ENCODE measurements at places on chromosomes 1 and 21.

DNA sequence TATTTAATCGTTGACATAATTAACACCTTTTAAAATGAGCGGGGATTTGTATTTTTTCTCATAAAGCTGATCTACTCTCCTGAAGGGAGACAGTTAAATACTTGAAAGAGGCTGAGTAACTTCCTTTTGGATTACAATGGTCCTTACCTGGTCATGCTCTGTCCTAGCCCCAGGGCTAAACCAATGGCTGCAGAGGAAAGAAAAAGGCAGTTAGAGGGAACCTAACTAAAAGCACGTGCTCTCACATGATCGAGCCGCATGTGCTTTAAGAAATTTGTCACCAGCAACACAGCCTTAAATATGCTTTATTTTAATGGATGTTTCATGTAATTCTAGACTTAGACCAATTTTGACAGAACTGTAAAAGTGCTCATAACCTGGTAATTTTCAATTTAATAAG lies 132.7 kb downstream of the GPATCH2 start:
- H3K27ac ChIP-seq = no peak overlapping the region
- H3K36me3 ChIP-seq = no peaks in the 10 kb centered on the region
- H3K4me3 ChIP-seq = no peak overlapping the region
- no peaks in the 10 kb centered on the region for H3K27me3 ChIP-seq
- H3K4me1 ChIP-seq = no peaks in the 10 kb centered on the region

GRCh38 chr1:226063977-226064815 lies 1.7 kb downstream of the H3-3A start:
- H3K4me1 ChIP-seq = peaks cover 47% of the 10 kb centered on the region
- H3K27ac ChIP-seq = peak overlapping the region; percentile 100
- H3K36me3 ChIP-seq = peaks cover 56% of the 10 kb centered on the region
- peak overlapping the region; percentile 100 for H3K4me3 ChIP-seq
- no peaks in the 10 kb centered on the region for H3K27me3 ChIP-seq

- no peaks in the 10 kb centered on the region for H3K36me3 ChIP-seq
- H3K27me3 ChIP-seq = peaks cover 4% of the 10 kb centered on the region
- no peak overlapping the region for H3K4me3 ChIP-seq
These were observed 95.3 kb downstream of the ADSS2 start for GRCh38 chr1:244356376-244356775.

- H3K27me3 ChIP-seq = peaks cover 6% of the 10 kb centered on the region
- peak overlapping the region; percentile 78 for H3K27ac ChIP-seq
- H3K36me3 ChIP-seq = no peaks in the 10 kb centered on the region
- no peak for DNase-seq
- peak overlapping the region; percentile 46 for H3K4me3 ChIP-seq
These were observed 117.4 kb upstream of the ATP1A1 start for GRCh38 chr1:116255486-116256285.

DNA sequence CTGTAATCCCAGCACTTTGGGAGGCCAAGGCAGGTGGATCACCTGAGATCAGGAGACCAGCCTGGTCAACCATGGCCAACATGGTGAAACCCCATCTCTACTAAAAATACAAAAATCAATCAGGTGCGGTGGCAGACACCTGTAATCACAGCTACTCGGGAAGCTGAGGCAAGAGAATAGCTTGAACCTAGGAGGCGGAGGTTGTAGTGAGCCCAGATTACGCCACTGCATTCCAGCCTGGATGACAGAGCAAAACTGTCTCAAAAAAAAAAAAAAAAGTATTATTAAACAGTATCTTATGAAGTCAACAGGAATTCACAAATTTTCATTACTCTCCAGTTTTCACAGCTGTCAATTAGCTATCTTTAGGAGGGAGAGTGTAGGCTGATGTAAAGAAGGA lies 3.8 kb downstream of the ACBD6 start:
- no peak for DNase-seq
- H3K4me3 ChIP-seq = no peak overlapping the region
- no peak overlapping the region for H3K27ac ChIP-seq
- H3K4me1 ChIP-seq = peaks cover 37% of the 10 kb centered on the region

DNA sequence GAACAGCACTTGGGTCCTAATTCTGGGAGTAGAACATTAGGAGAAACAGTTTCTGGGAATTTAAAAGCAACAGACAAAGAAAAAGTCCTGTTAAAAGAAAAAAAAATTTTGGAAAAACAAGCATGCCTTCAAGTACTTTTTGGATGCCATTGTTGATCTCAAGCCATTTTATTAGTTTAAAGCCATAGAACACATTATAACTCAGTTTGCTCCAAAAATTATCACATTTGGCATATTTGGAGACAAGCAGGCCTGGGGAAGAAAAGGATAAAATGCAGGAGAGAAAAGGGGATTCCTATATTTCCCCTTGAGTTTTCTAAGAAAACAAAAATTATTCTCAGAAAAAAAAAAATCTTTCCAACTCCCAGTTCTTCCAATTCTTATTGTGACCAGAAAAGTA lies 146.8 kb downstream of the TENT5C start:
- no peak overlapping the region for H3K4me3 ChIP-seq
- no peak overlapping the region for H3K27ac ChIP-seq
- H3K27me3 ChIP-seq = peaks cover 15% of the 10 kb centered on the region
- DNase-seq = no peak

- peaks cover 17% of the 10 kb centered on the region for H3K27me3 ChIP-seq
- H3K4me1 ChIP-seq = peaks cover 67% of the 10 kb centered on the region
- H3K27ac ChIP-seq = peak overlapping the region; percentile 85
- no peaks in the 10 kb centered on the region for H3K36me3 ChIP-seq
- DNase-seq = no peak
These were observed 56.9 kb upstream of the ATP2B4 start for GRCh38 chr1:203569490-203570318.

GRCh38 chr1:241598249-241598648 lies 41.9 kb downstream of the CHML start:
- H3K27ac ChIP-seq = no peak overlapping the region
- DNase-seq = no peak
- no peak overlapping the region for H3K4me3 ChIP-seq
- no peaks in the 10 kb centered on the region for H3K27me3 ChIP-seq
- H3K36me3 ChIP-seq = peaks cover 54% of the 10 kb centered on the region

- H3K27ac ChIP-seq = no peak overlapping the region
- no peaks in the 10 kb centered on the region for H3K27me3 ChIP-seq
- no peaks in the 10 kb centered on the region for H3K4me1 ChIP-seq
- DNase-seq = no peak
These were observed 44.8 kb downstream of the NRDC start for GRCh38 chr1:51833700-51834099.

DNA sequence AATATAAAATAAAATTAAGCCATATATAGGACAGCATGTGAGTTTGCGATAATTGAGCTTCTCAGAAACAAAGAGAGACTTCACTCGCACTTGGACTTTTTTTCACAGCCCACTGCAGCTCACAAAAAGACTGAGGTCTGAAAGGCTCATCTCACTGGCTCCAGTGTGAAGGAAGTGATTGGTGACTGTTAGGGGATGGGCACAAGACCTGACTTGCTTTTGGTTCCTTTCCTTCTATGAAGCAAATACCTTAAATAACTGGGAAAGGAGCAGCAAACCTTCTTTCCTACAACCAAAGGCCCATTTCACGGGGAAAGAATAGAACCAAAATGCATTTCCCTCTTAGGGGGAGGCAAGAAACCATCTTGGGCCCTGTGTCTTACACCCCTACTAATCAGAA lies 13.1 kb upstream of the TTLL7 start:
- no peaks in the 10 kb centered on the region for H3K36me3 ChIP-seq
- no peak overlapping the region for H3K27ac ChIP-seq
- no peak overlapping the region for H3K4me3 ChIP-seq
- peaks cover 7% of the 10 kb centered on the region for H3K27me3 ChIP-seq
- H3K4me1 ChIP-seq = peaks cover 5% of the 10 kb centered on the region

DNA sequence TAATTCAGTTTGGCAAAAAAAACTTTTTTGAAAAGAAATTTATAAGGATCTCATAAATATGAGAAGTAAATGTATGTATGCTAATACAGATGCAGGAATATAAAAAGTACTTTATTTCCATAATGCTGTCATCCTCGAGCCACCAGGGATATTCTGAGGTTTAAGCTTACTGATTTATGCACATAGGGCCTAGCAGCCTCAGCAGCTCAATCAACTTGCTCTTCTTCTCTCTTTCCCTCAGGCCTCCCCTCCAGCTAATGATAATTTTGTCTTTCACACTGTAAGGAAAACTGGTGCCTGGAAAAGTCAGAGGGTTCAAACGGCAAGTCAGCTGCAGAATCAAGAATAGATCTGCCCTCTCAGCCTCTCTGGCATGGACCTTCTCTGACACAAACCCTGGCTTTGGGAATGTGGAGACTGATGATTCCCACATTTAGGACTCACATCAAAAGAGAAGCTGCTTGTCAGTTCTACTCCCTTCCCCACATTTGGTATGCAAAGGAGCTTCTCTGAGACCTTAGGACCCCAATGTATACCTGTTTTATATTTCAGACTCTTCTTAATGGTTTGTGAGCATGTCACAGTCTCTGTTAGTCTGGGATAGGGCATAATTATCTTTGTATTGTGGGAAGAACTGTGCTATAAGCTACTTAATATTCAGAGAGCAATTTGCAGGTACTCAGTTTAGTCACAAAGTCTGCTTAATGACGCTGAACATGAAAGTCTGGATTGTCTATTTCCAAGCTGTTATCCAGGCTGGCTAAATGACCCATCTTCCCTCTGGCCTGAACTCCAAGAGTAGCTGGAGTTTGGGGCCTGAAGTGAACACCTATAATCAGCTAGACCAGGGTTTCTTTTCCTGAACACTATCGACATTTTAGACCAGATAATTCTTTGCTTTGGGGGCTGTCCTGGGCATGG lies 52.1 kb upstream of the DIPK1A start:
- no peaks in the 10 kb centered on the region for H3K36me3 ChIP-seq
- no peak overlapping the region for H3K4me3 ChIP-seq
- H3K27ac ChIP-seq = peak overlapping the region; percentile 5
- peaks cover 3% of the 10 kb centered on the region for H3K27me3 ChIP-seq
- peaks cover 14% of the 10 kb centered on the region for H3K4me1 ChIP-seq

DNA sequence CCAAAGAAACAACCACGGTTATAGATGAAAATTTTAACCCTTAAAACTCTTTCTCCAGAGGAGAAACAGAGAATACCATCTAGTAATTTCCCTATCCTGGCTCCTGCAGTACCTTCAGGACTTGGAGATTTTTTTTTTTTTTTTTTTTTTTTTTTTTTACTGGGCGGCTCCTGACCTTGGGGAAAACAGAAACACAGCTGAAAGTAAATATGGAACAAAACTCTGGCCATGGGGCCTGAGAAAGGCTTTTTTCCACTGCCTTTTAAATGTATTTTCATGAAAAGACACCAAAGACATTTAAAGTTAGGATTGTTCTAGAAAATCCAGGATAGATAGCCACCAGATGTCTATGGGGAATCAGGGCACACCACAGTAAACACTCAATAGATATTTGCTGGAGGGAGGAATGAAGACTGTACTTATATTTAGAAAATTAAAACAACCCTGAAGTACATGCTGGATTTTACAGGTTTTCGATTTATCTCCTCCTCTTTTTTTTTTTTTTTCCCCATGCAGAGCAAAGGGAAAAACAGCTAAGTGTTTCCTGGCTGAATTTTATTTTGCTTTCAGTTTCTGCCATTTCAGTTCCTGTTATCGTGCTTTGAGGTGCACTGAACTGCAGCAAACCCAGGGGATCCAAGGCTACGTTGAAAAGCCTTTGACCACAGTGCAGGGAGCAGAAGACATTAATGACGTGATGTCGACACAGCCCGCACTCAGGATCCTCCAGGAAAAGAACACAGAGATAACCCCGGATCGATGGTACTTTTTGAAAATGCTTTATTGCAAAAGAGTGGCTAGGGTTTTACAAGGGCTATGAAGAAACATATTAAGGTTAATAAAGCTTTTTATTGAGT lies 35.7 kb upstream of the CNN3 start:
- no peak overlapping the region for H3K4me3 ChIP-seq
- no peak for DNase-seq
- no peaks in the 10 kb centered on the region for H3K27me3 ChIP-seq
- no peak overlapping the region for H3K27ac ChIP-seq
- peaks cover 34% of the 10 kb centered on the region for H3K4me1 ChIP-seq
- H3K36me3 ChIP-seq = peaks cover 5% of the 10 kb centered on the region

- peak overlapping the region; percentile 24 for H3K27ac ChIP-seq
- H3K4me1 ChIP-seq = no peaks in the 10 kb centered on the region
- no peak for DNase-seq
- no peak overlapping the region for H3K4me3 ChIP-seq
- H3K27me3 ChIP-seq = no peaks in the 10 kb centered on the region
- H3K36me3 ChIP-seq = peaks cover 31% of the 10 kb centered on the region
These were observed 42.6 kb downstream of the EYA3 start for GRCh38 chr1:28045777-28046176.

GRCh38 chr1:162067466-162067865 lies 2.0 kb upstream of the NOS1AP start:
- H3K27ac ChIP-seq = no peak overlapping the region
- peaks cover 51% of the 10 kb centered on the region for H3K4me1 ChIP-seq
- DNase-seq = no peak
- H3K4me3 ChIP-seq = no peak overlapping the region
